ENCODE measurements at places on chromosomes 7 and 10.
A peak's percentile ranks its signal among the peaks of the same experiment; 100 is the strongest.

DNA sequence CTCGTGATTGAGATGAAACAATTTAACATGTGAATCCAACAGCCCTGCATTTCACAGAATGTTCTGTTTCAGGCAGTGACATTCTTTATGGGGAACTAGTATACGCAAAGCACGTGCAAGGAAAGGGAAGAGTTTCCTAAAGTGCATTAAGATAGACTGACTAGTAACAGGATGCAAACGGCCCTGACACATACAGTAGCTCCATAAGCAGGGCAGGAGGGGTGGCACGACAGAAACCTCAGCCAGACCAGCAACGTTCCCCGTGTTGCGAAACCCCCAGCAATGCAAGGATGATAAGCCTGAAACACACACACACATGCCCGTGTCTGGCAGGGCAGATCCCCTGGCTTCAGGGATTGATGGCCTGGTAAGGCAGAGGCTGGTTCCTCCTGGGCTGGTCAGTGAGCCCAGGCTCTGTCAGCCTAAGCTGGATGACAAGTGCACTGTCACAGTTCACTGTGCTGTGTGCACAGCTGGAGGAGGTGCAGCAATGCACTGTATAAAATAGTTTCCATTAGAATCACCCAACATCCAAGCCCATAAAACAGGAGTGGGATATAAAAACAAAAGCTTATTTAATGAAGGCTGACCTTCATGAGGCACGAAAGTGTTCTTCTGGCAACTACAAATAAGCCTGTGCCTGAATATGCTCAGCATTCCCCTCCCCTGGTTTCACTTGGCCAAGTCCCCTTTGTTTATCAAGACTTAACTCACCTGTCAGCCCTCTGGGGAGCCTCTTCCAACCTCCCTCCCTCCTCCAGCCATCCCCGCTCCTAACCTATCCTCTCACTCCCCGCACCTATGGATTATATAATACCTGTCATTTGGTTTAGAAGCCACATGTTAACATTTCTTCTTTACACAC lies 88.8 kb downstream of the GSAP start:
- DNase-seq, result peak; percentile 73

- DNase-seq, result peak; percentile 59
Observed at GRCh38 chr10:119103903-119104653, at the start of gene DENND10. Gene DENND10, plus strand, starts transcription at chr10:119104113. Its CDS starts 30 bp downstream, at chr10:119104143.

DNA sequence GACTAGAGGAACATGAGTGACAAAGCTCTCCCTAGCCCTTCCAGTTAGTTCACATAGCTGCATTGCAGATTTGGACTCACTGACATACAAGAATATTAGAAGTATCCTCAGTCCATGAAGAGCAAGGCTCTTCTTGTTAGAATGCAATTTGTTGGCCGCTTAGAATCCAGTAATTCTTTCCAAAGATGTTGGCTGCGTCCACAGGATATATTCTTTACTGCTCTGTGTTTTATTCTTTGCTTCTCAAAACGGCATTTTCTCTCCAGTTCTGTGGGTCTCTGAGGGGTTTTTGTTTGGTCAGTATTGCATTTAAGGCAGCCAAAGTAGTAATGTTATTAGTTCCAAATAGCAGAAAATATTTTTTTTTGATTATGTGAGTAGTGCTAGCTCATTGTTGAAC lies 588.6 kb downstream of the DNAJB9 start:
- no peak for DNase-seq

DNA sequence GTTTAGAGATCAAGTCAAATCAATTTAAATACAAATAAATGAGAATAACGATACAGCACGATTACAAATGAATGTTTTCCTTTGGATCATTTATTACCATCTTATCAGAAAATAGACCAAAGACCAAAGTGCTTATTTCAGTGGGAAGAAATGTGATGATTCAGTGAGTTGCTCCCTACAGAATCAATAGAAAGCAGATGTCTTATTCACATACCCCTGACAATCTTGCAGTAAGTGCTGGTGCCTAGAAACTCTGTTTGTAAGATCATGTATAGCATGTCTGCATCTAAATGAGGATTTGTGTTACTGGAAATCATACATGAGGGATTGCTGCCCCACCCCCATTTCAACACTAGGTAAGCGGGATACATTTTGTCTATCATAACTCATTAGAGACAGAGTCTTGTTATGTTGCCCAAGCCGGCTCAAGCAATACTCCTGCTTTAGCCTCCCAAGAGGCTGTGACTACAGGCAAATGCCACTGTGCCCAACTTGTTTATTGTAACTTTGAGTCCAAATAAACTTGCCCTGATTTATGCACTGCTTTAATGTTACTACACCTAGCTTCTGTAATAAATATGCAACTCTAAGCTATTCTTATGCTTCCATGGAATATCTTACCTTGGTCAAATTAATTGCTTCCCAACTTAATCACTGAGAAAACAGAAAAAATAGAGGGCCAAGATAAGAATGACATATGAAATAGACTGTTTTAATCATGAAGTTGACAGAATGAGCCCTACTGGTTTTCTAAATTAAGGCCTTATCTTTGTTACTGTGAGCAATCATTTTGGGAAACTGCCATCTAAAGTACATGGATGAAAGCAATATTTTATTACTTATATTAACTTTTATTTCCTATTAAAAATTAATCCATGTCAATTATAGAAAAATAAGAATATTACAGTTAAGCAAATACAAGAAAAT lies 82.5 kb downstream of the AHR start:
- DNase-seq, result no peak
